ENCODE measurements at places on chromosomes 2 and 18. TPM values are rescaled to one million over a fixed set of nuclear protein-coding genes. Genes with fewer than 3 reads are reported as not detected.

C2orf66 gene
- total RNA-seq: 0.06 TPM

KIAA2012 gene
- total RNA-seq: not detected

FAM228A gene
- not detected for total RNA-seq

TEX44 gene
- not detected for total RNA-seq

NEU2 gene
- not detected for total RNA-seq

SLC25A12 gene
- 14.8 TPM for total RNA-seq

ECEL1 gene
- total RNA-seq: 0.15 TPM

GBX2 gene
- 3.1 TPM for total RNA-seq

SANBR gene
- 13.2 TPM for total RNA-seq

AGAP1 gene
- 24.3 TPM for total RNA-seq

TTC32 gene
- total RNA-seq: 12.9 TPM

TM4SF20 gene
- total RNA-seq: 6.6 TPM

Measured in A549 treated with CORT108297 at 1 μM for 4 hours (cell line).